CD4-positive, alpha-beta T cell (primary cell): ENCODE measurements at places on chromosomes 11 and 22. TPM values are rescaled to one million over a fixed set of nuclear protein-coding genes. Genes with fewer than 3 reads are reported as not detected.

- peak; percentile 44 for DNase-seq
Observed at GRCh38 chr11:45771193-45771565, 33.8 kb upstream of the SLC35C1 start.

GRCh38 chr22:46633334-46633890 is 13.2 kb downstream of the GRAMD4 start:
- no peak for DNase-seq

- no peak for DNase-seq
Observed at GRCh38 chr11:16000065-16000464, 356.3 kb downstream of the SOX6 start.

Gene OR10A2
- total RNA-seq = not detected

DNA sequence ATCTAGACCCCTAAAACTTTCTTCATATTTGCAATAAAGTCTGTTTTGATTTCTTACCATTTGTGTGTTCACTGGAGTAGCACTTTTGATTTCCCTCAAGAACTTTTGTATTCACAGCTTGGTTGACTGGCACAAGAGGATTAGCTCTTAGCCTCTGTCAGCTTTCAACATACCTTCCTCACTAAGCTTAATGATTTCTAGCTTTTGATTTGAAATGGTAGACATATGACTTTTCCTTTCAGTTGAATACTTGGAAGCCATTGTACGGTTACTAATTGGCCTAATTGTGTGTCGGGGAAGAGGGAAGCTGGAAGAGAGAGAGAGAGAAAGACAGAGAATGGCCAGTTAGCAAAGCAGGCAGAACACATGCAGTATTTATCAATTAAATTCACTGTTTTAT is 180.5 kb downstream of the ARHGAP42 start:
- DNase-seq = no peak

Gene F2
- total RNA-seq = not detected

Gene CREB3L1
- total RNA-seq = not detected
